ENCODE measurements at places on chromosomes 2 and 18.

DNA sequence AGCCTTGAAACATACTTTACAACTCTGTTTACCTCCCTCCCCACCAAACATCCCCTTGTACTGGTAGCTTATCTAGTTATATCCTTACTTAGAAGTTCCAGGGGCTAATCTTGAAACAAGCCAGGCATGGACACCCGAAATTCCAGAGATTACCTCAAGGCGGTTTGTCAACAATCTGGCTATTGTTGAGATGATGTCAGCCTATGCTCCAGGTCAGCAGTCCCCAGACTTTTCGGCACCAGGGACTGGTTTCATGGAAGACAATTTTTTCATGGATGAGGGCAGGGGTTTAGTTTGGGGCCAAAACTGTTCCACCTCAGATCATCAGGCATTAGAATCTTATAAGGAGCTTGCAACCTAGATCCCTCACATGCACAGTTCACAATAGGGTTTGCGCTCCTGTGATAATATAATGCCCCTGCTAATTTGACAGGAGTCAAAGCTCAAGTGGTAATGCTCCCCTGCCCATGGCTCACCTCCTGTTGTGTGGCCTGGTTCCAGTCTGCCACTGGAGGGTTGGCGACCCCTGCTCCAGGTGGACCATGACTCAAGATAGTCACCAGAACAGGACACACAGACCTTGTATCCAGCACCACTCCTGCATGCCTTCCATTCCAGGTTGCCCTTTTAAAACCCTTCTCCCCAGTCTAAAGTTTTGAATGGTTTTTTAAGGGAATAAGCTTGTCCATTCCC, 171.2 kb downstream of the SPAG16 start:
- DNase-seq, result no peak

- DNase-seq, result peak; percentile 96
Observed at GRCh38 chr2:127649684-127650040, 3.7 kb downstream of the GPR17 start.

- no peak for DNase-seq
Observed at GRCh38 chr2:204645018-204645773, 99.9 kb downstream of the PARD3B start.

GRCh38 chr2:62340994-62341484, 145.1 kb downstream of the B3GNT2 start:
- DNase-seq, result no peak

DNA sequence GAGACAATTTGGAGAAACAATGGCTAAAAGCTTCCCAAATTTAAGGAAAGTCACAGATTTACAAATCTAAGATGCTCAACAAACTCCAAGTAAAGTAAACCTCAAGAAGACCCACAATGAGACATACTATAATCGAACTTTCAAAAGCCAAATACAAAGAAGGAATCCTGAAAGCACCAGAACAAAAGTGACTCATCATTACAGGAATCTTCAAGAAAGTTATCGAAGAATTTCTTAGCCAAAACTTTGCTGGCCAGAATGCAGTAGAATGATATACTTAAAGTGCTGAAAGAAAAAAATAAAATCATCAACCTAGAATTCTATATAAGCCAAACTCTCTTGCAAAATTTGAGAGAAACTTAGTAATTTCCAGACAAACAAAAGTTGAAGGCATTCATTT, 106.5 kb upstream of the TMEM200C start:
- DNase-seq, result no peak

GRCh38 chr2:226086190-226086589, 686.7 kb downstream of the NYAP2 start:
- DNase-seq, result no peak

DNA sequence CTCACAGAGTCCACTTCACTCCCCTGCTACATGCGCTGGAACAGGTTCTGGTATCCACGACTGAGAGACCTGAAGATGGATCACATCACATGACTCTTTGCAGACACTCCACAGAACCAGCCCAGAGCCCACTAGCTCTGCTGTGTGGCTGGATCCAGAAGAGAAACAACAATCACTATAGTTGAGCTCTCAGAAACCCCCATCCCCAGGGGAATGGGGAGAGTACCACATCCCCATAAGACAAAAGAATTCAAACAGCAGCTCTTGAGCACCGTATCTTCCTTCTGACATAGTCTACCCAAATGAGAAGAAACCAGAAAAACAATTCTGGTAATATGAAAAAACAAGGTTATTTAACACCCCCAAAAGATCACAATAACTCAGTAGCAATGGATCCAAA, 76.4 kb downstream of the ZSWIM2 start:
- DNase-seq, result no peak

DNA sequence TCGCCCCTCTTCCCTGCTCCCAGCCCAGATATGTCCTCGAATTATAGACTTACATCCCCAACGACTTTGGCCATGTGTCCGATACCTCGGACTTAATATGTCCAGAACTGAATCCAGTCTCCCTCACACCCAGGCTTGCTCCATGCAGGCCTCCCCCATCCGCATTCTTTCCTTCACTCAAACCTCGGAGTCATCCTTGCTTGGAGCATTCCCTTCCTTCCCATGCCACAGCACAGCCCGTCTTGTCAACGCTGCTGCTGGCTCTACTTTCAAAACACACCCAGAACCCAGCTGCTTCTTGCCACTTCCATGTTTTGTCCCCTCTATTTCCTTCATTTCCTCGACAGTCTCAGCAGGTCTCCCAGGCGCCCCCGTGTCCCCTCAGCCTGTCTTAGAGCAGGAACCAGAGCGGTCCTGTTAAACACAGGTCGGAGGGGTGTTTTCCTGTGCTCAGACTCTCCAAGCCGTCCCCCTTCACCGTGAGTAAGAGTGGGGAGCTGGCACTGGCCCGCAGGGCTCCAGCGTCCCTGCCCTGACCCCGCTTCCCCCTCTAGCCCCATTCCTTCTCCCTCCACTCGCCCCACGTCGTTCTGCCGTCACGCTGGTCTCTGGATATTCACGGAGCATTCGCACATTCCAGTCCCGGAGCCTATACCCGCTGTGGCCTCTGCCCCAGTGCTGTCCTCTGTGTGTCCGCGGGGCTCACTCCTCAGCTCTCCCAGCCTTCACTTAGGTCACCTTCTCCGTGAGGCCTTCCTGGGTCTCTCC, 54.4 kb downstream of the VAPA start:
- no peak for DNase-seq

DNA sequence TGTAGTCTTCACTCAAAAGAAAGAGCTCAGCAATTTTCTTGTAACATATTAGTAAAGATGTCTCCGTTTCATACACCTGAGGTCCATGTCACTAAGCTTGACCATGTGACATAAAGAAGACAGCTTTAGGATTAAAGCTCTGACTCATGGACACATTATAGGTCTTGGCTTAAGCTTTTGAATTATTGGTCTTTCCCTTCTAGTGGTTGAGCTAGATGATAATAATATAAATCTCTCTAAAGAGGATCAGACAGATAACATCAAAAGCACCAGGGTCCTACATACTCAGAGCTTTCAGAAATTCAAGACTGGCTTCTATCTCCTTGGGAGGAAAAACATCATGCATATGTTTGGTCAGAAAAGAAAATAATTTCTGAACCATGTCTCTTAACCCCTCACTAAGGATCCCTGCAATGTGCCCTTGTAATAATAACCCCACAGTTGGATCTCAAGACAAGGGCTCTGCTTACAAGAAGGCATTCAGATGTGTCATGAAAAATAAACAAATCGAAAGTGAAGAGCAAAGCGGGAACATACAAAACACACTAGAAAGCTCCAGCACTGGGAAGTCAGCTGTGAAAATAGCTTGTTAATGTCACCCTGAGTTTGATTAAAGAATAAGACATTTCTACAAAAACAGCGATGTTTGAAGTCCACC, 174.5 kb downstream of the PID1 start:
- no peak for DNase-seq

DNA sequence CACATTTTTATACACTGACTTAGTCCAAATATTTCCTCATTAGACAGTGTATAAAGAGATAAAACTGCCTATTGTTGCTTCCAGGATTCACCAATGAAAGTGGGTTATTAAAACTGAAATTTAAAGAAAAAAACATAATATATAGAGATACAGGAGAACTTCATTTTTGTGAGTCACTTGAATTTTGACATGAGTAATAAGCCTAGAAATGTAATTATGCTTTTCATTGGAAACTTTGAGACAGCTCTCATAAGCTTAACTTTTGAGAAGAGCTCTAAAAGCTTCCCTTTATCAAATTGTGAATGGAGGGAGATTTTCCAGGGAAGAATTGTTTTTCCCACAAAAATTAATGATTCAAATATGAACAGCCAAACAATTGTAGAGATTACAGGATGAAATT, 14.1 kb downstream of the DYNC2LI1 start:
- no peak for DNase-seq

DNA sequence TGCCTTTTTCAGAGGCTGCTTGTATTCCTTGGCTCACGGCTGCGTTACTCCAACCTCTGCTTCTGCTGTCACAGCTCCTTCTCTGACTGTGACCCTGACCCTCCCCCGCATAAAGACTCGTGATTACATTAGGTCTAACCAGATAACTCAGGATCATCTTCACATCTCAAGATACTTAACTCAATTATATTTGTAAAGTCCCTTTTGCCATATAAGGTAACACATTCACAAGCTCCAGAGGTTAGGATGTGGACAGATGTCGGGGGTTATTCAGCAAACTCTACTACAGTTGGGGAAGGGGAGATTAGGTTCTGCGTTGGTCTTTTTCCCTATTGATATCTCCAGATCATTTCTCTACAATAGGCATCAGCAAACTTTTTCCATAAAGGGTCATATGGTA, 76.9 kb downstream of the EVA1A start:
- no peak for DNase-seq

DNA sequence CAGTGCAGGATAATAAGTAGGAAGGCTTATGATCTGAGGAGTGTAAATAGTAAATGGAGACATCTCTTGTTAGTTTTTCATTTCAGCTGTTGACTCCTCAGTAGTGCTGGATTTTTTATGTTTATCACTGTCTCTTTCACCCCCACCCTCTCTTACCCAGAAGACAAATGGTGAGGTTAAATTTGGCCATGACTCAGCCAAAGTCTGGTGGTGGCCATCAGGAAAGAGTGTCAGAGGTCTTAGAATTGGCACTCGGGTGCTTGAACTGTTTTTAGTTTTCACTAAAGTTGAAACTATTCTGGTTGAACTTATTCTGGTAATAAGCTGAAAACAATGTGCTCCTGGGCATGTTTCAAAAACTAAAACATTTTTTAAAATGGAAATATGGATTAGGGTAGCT, 123.3 kb downstream of the FHOD3 start:
- no peak for DNase-seq

GRCh38 chr2:233538741-233539140, 27.8 kb downstream of the USP40 start:
- DNase-seq, result no peak

- no peak for DNase-seq
Observed at GRCh38 chr2:160967523-160967922, 192.7 kb upstream of the TANK start.

DNA sequence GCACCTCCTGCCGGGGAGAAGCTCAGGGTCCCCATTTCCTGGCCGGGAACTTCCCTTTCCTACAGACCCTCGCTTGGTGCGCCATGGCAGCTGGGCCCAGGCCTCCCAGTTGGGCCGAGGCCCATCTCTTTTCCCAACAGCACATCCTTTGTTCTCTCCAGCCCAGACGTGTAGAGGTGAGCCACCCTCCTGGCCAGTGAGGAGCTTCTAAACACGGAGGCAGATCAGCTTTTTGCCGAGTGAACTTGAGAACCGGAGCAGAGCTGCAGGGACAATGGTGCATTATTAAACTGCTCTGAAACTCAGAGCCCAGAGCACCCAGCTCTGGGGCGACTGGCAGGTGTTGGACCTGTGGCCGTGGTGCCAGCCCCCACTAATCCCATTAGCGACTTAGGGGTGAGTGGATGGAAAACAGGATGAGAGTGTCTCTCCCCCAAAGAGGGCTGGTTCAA, 25.4 kb downstream of the SH3BP4 start:
- DNase-seq, result no peak

- no peak for DNase-seq
Observed at GRCh38 chr2:85725451-85725850, 28.3 kb upstream of the ATOH8 start.

DNA sequence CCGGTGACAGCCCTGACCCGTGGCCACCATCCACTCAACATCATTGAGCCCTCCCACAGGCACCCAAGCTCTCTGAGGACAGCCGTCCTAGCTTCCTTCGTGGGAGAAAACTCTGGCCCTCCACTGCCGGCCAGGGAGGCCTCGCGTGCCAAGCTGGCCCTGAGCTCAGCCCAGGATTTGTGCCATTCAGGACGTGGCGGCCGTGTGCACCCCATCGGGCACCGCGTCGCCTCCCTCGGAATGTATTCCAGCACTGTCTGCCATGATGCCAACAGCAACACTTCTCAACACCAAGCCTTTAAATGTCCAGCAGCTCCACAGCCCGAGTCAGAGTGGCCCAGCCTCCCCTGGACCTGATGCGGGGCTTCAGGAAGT, 35.7 kb downstream of the ZNF516 start:
- no peak for DNase-seq

- DNase-seq, result no peak
Observed at GRCh38 chr2:53473236-53473635, 294.4 kb upstream of the CHAC2 start.

- DNase-seq, result no peak
Observed at GRCh38 chr2:95031076-95031725, 5.7 kb downstream of the MAL start.

DNA sequence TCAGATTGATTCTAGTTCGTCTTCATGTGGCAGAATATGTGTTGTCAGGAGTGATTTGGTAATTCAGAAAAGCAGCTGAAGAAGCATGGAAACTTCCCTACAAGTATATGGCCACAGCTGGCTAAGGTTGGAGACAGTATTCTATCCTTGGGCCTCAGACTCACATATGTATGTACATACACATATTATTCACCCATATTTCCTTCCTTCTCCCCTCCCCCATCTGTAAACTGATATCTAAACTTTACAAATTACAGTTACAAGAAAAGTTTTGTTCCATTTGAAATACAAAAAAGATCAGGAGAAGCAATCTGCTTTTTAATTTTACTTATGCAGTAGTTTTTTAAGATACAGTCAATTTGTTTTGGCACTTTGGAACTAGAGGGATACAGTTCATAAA, 3.1 kb downstream of the SP3 start:
- DNase-seq, result no peak

DNA sequence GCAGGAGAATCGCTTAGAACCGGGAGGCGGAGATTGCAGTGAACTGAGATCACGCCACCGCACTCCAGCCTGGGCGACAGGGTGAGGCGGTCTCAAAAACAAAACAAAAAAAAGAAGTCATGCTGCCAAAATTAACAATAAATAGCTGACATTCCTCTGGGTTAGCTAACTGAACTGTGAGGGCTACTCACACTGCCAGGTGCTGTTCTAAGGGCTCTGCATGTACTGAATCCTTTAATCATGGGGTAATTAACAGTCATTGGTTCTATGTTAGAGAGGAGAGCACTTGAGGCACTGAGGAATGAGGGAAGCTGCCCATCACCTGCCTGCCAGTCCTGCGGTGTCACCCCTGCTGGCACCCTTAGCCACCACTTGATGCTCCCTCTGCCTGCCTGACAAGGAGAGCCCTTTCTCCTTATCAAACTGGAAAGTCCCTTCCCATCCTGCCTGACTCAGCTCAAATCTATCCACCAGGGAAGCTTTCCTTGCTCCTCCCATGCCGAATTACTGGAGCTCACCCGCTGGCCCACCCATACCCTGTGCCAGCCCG, 73.0 kb upstream of the RIOK3 start:
- no peak for DNase-seq
